Activated T-helper 1 cell treated with Interleukin-2 at 50 U/mL for 16 hours (primary cell): ENCODE measurements at places on chromosomes 5 and 9.

GRCh38 chr9:100196828-100197227, 97.8 kb downstream of the INVS start:
- no peak for DNase-seq

- DNase-seq: no peak
Measured at GRCh38 chr5:158747816-158748432, 351.8 kb downstream of the EBF1 start.

- DNase-seq: no peak
Measured at GRCh38 chr5:63245271-63245670, 666.7 kb downstream of the LRRC70 start.

- no peak for DNase-seq
Measured at GRCh38 chr9:137899551-137900360, 22.2 kb downstream of the CACNA1B start.

DNA sequence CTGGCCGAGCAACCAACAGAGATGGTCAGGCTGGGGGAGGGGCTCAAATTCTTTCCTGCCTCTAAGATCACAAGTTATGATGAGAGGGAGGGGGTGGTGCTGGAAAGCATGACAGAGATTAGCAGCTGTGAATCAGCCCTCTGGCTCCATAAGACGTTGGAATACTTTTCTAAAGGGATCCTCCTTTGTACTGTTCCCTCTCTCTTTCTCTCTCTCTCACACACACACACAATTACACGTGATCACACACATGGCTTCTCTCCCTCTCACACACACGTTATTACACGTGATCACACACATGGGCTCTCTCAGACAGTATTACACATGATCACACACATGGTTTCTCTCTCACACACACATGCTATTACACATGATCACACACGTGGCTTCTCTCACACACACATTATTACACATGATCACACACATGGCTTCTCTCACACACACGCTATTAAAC, at the start of gene SLC45A2:
TSS of gene SLC45A2 (minus strand) at position 23 of the 454 bp plus-strand sequence. CDS start 110 bp downstream, outside the sequence.
- no peak for DNase-seq
